ENCODE measurements at places on chromosomes 13 and 19.

GRCh38 chr13:36142735-36143134 is 11.6 kb upstream of the DCLK1 start:
- DNase-seq = no peak

- DNase-seq = no peak
Measured at GRCh38 chr19:49503582-49503962, 7.3 kb downstream of the RPS11 start.

DNA sequence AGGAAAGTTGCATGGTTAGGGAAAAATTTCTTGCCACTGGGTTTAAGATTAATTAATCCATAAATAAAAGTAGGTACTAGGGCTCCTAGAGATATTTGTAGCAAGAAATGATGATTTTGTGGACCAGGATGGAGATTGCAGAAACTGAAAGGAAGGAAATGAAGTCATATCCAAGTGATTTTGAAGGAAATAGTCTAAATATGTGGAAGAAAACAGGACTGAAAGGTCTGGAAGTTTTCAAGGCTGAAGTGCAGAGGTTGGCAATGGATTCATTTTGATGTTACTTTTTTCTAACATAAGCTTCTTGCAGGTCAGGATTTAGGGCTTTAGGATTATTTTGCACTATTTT is 52.8 kb downstream of the SOX21 start:
- DNase-seq = no peak

- no peak for DNase-seq
Measured at GRCh38 chr13:46119883-46120614, 15.2 kb upstream of the CPB2 start.

DNA sequence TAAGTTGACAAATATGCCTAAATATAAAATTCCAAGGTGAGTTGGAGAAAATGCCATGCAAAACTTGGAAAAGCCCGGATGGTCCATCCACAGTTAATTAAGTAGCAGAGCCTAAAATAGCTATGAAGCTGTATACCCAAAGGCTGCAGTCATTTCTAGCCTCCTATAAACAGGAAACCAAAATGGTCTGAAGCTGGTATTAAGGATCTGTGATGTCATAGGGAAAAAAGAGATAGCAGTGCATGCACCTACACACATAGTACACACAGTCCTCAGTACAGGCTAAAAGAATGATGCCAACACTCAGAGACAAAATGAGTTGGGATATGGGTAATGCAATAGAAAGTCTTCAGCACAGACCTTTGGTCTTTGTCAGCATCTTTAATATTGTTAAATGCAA is 736.9 kb downstream of the EFNB2 start:
- peak; percentile 53 for DNase-seq

- DNase-seq = no peak
Measured at GRCh38 chr13:102402290-102402689, 442 bp upstream of the FGF14 start.

DNA sequence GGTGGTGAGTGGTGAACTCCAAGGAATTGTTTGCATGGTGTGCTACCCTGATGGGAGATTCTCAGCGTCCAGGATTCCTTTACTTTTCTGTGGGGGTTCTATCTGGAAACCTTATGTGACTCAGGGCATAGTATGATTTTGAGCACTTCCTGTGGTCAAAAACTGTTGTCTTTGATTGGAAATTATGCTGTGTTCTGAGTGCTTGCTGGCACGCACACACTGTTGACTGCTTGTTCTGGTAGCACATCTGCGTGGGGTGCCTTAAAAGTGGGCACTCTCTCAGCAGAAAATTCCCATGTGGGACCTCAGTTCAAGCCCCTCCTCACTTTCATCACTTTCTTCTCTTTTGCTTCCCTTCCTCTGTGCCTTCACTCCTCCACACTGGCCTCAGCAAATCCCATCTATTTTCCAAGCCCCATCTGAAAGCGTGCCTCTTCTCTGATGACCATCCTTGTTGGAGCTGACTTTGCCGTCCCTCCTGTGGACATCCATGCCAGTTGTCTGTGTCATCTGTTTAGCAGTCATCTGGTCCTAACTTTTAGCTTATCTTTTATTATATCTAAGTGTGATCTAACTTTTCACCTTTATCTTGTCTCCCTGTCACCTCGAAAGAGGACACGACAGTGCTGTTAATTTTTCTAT is 56.4 kb upstream of the NPAS1 start:
- no peak for DNase-seq

- DNase-seq = no peak
Measured at GRCh38 chr19:27580906-27581305, 1632.0 kb downstream of the UQCRFS1 start.

DNA sequence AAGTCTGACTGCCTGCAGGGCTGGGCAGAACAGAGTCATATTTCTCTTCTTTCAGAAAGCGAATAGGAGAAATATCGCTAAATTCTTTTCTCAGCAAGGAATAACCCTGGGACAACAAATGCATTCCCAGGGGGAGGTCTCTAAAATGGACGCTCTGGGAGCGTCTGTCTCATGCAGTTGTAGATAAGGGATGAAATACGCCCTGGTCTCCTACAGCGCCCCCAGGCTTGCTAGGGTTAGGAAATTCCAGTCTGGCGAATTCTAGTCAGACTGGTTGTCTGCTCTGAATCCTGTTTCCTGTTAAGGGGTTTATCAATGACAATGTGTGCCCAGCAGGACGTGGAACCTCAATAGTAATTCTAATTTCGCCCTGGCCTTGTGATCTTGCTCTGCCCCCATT is 1214.1 kb downstream of the DIAPH3 start:
- no peak for DNase-seq

- no peak for DNase-seq
Measured at GRCh38 chr13:60108589-60108988, 55.1 kb downstream of the DIAPH3 start.

DNA sequence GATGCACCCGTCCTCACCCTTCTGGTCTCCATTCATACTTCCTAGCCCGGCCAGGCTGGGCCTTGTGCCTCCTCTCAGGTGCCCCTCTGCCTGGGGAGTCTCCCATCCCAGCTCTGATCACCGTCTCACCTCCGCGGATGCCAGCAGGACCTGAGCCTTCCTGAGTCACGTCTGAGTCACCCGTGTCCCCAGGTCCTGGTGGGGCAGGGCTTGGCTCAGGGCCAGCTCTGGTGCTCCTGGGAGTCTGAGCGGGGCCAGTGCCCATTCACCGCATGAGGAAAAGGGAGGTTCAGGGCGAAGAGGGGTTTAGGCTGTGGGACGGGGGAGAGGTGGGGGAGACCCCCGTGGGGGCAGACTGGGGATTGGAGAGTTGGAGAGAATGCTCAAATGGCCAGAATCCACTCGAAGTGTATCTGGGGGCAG is 593 bp downstream of the ATP8B3 start:
- DNase-seq = no peak

GRCh38 chr13:102700088-102701031 is 5.5 kb upstream of the METTL21C start:
- DNase-seq = no peak
